ENCODE measurements at places on chromosomes 7 and 10. TPM values are rescaled to one million over a fixed set of nuclear protein-coding genes. Genes with fewer than 3 reads are reported as not detected.

MNX1 gene
- not detected for total RNA-seq

KCP gene
- total RNA-seq, result 1.8 TPM

OPN1SW gene
- total RNA-seq, result not detected

HGF gene
- total RNA-seq, result 48.8 TPM

KIAA1549 gene
- 5.2 TPM for total RNA-seq

HTR5A gene
- total RNA-seq, result not detected

MMD2 gene
- total RNA-seq, result 3.7 TPM

LRIT1 gene
- total RNA-seq, result not detected

MSMB gene
- not detected for total RNA-seq

All from sciatic nerve (tissue), 2 donors.